Ecto neural progenitor cell (in vitro differentiated cells): ENCODE measurements at places on chromosomes 3 and 15.
A peak's percentile ranks its signal among the peaks of the same experiment; 100 is the strongest.

- DNase-seq = no peak
Observed at GRCh38 chr3:195582947-195583346, 793 bp downstream of the APOD start.

DNA sequence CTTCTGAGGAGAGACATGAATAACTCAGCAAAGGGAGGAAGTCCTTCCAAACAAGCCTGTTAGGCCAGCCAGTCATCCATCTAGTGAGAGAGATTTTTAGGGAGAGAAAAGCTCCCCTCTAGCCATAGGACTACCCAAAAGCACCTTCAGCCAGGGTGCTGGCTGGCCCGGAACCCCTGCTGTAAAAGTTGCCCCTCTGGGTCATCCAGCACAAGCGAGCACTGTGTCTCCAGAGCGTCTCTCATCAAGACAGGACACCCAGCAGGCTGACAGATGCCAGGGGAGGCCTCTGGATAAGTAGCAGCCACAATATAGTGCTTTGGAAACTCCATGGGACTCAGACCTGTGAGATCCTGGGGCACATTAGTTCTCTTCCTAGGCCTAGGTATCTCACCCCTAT, 24.5 kb downstream of the ANXA2 start:
- no peak for DNase-seq

GRCh38 chr3:63060412-63060811, 185.2 kb upstream of the CADPS start:
- DNase-seq = no peak

- peak; percentile 40 for DNase-seq
Observed at GRCh38 chr3:13768453-13768852, 111.4 kb downstream of the WNT7A start.

- peak; percentile 66 for DNase-seq
Observed at GRCh38 chr3:51371943-51372557, 13.0 kb upstream of the MANF start.

GRCh38 chr15:35929740-35930444, 383.9 kb upstream of the DPH6 start:
- no peak for DNase-seq

DNA sequence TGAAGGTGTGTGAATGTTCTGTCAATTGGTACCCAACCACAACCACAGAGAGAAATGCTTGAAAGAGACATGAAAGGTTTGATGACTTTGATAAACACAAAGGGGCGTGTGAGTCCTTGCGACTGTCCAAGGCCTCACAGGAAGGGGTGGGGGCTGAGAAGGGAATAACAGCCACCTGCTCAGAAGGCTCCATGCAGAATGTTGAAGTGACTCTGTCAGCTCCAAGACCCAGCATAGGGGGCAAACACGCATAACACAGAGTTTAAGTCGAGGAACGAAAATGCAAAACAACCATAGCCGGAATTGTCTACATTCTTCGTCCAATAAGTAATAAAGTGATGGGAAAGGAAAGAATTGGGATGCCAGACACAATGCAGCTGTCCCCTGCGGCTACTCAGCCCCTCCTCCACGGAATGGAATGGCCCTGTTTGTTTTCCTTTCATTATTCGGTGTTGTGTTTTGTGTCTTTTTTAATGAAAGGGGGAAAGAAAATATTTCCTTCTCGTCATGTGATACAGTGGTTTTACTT, 19.9 kb downstream of the TMEM212 start:
- DNase-seq = no peak

DNA sequence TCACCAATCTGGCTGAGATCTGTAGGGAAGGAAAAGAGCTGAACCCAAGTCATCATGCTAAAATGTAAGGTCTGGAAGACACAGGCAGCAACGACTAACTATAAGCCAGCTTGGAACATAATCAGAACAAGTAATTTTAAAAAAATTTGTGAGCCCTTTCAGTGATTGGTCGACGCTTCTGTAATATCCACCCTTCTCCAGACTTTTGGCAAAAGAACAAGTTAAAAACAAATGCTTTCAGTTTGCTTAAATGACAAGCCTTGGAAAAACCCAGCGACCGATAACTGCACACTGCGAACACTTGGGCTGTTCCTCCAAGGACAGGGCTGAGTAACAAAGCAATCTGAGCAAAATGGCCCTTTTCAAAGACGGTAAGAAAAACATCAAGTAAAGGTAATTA, 49.6 kb downstream of the PCSK6 start:
- DNase-seq = no peak

GRCh38 chr3:23264413-23264812, 61.3 kb downstream of the UBE2E2 start:
- no peak for DNase-seq

- peak; percentile 75 for DNase-seq
Observed at GRCh38 chr3:51682079-51682478, 11.0 kb downstream of the TEX264 start.

GRCh38 chr3:30510596-30510995, 95.8 kb upstream of the TGFBR2 start:
- DNase-seq = no peak

DNA sequence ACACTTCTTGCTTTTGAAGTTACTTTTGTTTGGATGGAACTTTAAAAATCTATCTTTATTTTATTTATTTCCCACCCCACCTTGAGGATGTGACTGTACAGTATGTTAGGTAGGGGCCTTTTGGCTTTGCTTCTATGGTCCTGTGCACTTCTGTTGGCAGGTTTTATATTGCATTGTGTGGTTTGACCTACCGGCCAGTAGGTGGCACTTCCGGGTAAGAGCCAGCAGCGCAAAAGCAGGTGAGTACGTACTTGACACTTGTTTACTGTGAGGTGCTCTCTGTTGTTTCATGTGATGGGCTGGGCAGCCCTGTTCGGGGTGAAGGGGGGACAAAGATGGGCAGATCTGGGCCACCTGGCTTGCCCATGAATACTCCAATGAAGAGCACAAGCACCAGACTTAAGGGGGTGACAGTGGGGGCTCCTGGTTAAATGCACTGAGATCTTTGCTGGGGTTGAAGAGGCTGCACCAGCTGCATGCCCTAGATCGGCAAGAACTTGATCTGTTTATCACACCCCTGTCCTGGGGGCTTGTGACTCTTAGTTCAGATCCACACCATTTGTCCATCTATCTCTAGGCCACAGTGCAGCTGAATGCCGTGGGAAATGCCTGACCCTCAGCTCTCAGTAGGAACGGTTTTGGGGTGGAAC, 131.6 kb downstream of the NLGN1 start:
- no peak for DNase-seq

GRCh38 chr3:51935886-51936755, 5.6 kb downstream of the RRP9 start:
- no peak for DNase-seq
